ENCODE measurements at places on chromosomes 16 and 17. TPM values are rescaled to one million over a fixed set of nuclear protein-coding genes. Genes with fewer than 3 reads are reported as not detected.

DNA sequence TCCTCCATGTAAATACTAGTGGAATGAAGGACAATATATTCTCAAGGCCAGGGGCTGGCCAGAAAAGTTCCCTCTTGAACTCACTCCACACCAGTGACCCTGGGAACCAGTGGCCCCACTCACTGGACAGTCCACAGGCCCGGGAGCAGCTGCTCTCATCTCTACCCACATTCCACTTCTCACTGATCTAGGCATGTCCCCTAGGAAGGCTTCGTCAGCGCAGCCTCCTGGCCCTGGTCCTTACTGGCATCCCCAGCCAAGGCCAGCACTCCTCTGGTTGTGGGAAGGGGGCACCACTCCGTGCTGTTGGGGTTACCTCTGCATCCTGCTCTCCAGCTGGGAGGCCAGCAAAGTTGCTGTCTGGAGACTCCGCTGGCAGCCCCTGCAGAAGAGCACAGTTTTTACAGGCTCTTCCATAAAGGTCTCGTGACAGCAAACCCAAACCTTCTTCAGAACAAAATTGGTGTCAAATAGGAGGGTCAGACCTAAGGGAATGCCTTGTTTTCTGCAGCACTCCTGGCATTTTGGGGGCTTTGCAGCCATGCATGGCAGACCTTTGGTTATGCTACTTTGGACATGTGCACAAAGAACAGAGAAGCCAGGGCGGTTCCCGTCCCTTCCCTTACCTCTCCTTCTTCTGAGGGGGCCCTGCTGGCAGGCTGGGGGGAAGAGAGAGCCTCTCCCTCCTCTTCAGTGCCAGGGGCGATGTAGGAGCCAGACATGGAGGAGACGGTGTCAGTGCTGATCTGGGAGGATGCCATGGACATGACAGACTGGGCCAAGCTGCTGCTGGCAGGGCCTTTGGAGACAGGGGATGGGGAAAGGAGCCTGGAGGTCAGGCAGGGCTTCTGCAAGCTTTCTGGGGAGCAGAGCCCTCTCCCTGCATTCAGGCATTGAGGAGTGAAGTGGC lies 14.1 kb upstream of the FOXJ1 start:
- no peak overlapping the region for H3K27ac ChIP-seq
- no peak for DNase-seq
- H3K4me1 ChIP-seq, result no peaks in the 10 kb centered on the region
- no peak overlapping the region for H3K4me3 ChIP-seq
- no peaks in the 10 kb centered on the region for H3K27me3 ChIP-seq

DNA sequence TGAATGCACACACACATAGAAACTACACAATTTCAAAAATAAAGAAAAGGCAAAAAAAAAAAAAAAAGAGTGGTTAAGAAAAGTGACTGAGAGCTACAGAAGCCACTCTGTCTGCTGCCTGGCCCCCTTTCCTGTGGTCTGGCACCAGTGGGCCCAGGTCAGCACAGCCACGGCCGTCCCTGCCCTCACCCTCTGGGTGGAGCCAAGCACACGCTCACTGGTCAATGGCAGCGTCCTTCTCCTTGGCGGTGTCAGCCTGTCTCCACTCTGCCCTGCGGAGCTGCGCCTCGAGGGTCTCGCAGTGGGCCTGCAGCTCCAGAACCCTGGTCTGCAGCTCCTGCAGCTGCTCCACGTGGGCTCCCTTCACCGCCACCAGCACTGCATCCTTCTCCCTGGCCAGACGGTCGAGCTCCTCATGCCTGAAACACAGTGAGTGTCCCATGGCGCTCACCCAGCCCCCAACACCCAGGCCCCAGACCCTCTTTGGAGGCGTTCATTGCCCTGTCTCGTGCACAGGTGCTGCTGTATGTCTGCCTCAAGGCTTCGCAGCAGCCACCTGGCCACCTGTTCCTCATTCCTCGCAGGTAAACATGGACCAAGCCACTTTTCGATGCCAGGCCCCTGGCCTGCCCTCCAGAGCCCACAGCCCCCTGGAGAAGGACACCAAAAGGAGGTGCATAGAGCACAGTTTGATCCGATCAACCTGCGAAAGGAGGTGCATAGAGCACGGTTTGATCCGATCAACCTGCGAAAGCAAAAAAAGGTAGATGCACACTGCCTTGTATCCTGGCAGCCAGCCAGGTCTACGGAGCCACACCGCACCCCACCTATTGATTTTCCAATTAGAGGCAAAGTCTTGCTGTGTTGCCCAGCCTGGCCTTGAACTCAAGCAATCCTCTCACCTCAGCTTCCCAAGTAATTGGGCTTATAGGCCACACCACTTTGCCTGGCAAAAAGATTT lies 24.4 kb downstream of the CCDC57 start:
- H3K27me3 ChIP-seq, result no peaks in the 10 kb centered on the region
- peak overlapping the region; percentile 69 for H3K27ac ChIP-seq
- H3K36me3 ChIP-seq, result no peaks in the 10 kb centered on the region
- no peak for DNase-seq

- peak overlapping the region; percentile 90 for H3K27ac ChIP-seq
- H3K27me3 ChIP-seq, result peaks cover 6% of the 10 kb centered on the region
- H3K4me3 ChIP-seq, result no peak overlapping the region
- no peak for DNase-seq
These were observed 52.1 kb upstream of the ZNF750 start for GRCh38 chr17:82891911-82892310.

DNA sequence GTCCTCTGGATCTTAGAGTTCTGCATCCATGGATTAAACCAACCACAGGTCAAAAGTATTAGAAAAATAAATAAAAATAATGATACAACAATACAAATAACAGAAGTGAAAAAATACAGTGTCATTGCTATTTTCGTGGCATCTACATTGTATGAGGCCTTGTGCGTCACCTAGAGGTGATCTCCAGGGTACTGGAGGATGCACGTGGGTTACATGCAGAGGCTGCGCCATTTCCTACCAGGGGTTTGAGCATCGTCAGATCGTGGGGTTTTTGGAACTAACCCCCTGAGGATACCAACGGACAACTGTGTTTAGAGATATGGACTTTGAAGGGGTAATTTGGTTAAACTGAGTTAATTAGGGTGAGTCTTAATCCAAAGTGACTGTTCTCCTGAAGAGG lies 224.7 kb downstream of the ENGASE start:
- peaks cover 39% of the 10 kb centered on the region for H3K27me3 ChIP-seq
- no peak overlapping the region for H3K27ac ChIP-seq
- peaks cover 3% of the 10 kb centered on the region for H3K4me1 ChIP-seq
- no peak overlapping the region for H3K4me3 ChIP-seq
- DNase-seq, result no peak
- H3K36me3 ChIP-seq, result no peaks in the 10 kb centered on the region

TP53TG3D gene
- 1.7 TPM for polyA plus RNA-seq
